ENCODE measurements at places on chromosomes 12 and 14. TPM values are rescaled to one million over a fixed set of nuclear protein-coding genes. Genes with fewer than 3 reads are reported as not detected.

DNA sequence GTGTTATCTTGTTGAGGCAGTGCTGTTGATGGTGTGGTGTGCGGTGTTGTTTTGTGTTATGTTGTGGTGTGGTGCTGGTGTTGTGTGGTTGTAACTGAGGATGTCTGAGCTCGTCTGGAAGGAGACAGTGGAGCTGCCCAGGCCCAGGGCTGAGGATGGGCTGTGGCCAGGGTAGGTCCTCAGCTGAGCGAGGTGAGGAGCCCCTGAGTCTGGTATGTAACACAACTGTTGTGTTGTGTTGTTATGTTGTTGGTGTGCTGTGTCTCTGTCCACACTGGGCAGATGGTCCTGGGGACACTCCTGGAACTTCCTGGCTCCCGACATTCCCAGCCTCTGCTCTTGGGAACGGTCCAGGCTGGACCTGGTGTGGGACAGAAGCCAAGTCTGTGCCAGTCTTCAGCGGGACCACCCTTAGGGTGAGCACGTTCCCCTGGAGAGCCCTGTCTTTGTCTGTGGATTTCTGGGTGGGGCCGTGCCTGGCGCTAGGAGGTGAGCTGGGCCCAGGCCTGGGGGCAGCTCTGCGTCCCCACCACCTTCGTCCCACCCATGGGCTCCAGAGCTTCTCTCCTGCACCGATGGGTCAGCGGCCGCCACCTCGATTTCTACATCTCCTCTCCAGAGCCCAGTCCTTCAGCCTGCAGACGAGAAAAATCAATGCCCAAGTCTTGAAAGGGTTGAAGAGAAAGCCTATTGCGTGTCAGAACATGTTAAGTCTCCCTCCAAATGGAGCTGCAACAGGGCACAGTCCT is 27.4 kb upstream of the SFSWAP start:
- DNase-seq, result no peak

DNA sequence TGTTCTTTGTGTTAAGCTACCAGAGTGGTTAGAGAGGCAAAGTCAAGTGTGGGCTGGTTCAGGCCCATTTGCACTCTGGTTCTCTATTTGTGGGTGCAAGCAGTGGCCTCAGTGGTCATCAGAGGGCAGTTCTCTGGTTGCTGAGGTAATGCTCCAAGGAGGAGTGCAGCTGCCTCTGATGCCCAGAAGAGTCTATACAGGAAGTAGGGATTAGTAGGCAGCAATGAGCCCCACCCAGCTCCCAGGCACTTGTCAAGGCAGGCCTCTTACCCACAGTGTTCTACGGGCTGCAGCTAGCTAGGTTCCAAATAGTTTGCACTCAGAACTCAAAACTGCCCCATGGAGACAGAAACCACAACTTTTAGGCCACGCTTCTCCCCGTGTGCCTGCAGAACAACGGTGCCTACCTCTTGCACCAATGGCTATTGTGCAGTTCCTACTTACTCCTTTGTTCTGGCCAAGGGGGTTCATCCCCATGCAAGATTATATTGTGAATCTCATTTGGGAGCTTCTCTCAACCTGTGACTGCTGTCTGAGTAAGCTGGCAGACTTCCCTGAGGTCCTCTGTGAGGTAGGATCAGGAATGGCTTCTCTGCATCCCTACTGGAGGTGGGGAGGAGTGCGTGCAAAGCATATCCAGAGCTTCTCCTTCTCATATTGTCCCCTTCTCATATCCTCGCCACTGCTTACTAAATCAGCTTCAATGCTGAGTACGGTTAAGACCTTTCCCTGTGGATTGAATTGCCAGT is 410.3 kb upstream of the LMO3 start:
- no peak for DNase-seq

Gene TMEM30B
- total RNA-seq, result 4.8 TPM

DNA sequence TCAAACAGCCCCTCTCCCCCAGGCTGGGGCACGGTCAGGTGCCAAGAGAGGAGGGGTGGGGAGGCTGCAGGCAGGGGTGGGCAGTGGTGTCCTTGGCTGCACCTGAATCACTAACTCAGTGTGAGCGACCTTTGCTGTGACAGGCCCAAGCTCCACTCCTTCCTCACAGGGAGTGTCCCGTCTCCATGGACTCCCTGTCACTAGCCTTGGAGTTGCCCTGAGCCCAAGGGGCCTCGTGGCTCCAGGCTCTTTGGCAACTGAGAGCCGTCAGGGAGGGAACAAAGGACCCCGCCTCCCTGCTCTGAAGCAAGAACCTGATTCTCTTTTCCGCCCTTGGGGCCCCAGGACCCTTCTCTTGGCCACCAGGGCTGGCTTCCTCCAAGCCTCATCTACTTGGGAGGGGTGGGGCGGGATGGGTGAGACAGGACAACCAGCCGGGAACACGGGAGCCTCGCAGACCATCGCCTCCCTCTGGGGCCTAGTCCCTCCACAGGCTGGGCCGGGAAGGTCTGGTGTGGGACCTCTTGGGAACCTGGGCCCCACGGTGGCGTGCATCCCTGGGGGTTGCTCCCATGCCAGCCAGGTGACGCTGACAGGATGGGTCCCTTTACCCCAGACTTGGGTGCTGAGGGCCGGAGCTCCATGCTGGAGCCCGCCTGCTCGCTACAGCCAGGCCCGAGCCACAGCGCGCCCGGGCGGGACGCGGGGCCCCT is 935 bp upstream of the ADSS1 start:
- DNase-seq, result no peak

DNA sequence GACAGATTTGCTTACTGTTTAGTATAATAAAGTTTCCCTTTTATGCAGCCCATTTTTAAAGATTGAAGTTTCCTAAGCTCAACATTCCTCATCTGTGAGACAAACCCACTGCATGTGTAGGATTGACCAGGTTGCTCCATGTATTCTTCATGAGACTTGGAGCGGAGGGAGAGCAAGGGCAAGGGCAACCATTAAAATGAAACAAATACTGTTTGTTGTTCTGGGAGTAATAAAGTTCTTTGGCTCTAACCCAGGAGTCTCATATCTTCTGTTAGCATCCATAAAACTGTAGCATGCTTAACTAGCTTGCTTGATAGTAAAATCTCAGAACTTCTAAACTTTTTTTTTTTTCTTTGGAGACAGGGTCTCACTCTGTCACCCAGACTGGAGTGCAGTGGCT is 74.2 kb downstream of the NTS start:
- no peak for DNase-seq

- no peak for DNase-seq
Observed at GRCh38 chr12:122909442-122910288, 13.7 kb upstream of the VPS37B start.

Gene CFL2
- total RNA-seq, result 54.7 TPM

- no peak for DNase-seq
Observed at GRCh38 chr14:56195704-56196103, 77.5 kb downstream of the PELI2 start.

GRCh38 chr12:69649529-69649928 is 38.8 kb upstream of the LRRC10 start:
- DNase-seq, result no peak

DNA sequence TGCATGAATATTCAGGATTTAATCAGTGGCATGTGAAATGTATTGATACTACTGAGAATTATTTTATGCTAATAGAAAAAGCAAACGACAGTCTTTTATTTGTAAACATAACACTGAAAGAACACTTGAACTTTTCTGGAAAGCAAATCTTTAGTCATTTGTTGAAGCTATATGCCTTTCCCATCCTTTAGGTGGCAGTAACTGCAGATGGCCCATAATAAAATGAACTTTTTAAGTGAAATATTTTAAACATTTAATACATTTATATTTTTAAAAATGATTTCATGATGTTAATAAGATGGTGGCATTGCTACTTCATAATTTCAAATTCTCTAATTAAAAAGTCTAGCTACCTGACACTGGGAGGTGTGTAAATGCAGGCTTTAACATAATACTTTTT is 13.9 kb upstream of the KRR1 start:
- DNase-seq, result no peak

- DNase-seq, result no peak
Observed at GRCh38 chr12:67302162-67302561, 33.0 kb downstream of the CAND1 start.

- DNase-seq, result no peak
Observed at GRCh38 chr14:100224229-100224866, 14.6 kb upstream of the YY1 start.

DNA sequence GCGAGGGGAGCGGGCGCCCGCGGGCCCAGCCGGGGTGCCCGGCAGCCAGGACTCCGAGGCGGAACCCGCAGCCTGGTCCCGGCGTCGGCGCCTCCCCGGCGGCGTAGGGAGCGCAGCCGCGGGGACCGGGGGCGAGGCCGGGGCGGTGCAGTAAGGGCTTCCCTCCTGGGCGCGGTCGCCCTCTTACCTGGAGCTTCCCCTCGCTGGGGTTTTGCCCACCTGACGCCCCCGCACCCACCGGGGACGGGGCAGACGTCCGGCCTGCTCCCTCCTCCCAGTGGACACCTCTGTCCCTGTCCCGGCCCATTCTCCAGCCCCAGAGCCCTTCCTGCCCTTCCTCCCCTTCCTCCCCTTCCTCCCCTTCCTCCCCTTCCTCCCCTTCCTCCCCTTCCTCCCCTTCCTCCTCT is 413 bp upstream of the TUBA1C start:
- no peak for DNase-seq

DNA sequence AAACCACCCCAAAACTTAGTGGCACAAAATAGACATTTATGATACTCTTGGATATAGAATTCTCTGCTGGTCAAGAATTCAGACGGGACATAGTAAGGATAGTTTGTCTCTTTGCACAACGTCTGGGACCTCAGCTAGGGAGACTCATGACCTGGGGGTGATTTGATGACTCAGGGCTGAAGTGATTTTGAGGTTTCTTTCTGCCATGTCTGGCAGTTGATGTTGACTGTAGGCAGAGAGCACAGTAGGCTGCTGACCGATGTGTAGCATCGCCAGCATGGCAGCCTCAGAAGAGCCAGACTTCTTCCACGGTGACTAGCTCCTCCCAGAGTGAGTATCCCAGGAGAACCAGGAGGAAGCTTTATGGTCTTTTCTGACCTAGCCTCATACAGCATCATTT is 88.9 kb upstream of the FRMD6 start:
- no peak for DNase-seq

Gene PDZRN4
- not detected for total RNA-seq

- no peak for DNase-seq
Observed at GRCh38 chr14:20818861-20819260, 16.2 kb upstream of the RNASE1 start.

DNA sequence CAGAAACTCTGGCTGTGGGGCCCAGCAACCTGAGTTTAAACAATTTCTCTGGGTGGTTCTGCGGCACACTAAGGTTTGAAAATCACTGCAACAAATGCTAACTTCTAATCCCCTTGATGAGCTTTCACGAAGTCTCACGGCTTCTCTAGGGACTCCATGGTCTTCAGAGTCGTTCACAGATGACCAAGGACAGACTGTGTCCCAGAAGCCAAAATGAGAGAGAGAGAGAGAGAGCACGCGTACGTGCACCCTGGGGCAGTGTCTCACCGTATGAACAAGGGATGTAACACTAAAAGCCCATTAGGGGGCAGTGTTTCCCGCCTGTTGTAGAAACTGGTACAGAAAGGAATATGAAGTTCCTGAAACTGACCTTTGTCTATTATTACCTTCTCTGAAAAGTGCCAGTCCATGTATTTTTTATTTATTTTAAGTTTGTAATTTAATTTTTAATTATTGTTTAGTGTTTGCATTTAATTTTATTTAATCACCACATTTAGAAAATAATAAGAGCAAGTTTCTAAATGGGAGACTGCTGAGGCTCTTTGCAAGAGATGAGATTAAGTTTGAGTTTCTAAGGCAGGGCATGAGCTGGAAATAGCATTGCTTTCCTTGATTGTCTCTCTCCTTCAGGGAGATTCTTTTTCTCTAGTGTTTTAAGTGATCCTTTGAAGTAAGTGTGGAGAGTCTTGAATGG is 3.4 kb downstream of the APOLD1 start:
- peak; percentile 43 for DNase-seq

DNA sequence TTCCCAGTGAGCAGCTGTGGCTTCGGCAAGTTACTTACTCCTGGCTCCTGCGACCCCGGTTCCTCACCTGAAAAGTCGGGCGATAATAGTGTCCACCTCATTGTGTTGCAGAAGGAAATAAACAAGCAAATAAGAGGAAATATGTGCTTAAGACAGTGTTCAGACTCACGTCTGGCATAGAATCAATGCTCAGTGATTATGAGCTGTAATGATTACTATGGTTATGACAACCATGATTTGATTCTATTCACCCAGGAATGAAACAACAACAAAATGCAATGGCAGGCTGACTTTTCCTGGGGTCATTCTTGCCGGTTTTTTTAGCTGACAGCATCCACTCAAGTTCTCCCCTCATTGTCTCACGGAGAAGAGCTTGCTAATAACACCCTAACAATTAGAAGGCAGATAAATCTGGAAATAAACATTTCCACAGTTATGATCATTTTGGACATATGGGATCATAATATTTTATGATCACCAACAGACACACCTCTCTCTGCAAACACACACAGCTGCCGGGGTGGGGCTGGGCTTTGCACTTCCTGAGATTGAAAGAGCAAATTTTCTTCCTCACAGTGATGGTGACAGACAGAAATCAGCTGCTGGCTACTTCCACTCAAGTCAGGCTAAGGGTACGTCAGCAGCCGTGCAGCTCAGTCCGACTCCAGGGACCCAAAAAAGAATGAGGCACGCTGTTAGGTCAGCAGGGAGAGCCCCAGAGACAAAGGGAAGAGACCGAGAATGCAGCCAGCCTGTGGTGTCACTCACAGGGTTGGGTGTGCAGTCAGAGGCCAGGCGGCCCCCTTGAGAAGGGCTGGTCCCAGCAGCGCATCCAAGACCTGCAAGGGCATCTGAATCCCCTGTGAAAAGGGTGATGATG is 158.0 kb downstream of the RIMBP2 start:
- no peak for DNase-seq

Gene GPR65
- total RNA-seq, result not detected

DNA sequence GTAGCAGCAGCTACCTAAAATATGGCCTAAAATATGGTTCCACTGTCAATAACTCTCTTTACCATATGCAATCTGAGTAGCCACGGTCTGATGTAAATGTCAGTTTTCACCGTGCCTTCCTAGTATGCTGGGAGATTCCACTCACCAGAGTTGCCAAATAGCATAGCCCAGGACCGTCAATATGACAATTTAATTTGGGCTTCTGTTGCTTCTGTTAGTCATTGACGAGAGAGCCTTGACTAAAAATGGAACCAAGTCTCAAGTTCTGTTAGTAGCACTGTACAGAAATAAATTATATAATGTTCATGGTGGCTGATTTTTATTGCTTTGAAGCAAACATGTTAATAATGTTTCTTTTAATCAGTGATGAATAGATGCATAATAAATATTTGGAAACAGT is 348.4 kb downstream of the BCAT1 start:
- DNase-seq, result no peak

DNA sequence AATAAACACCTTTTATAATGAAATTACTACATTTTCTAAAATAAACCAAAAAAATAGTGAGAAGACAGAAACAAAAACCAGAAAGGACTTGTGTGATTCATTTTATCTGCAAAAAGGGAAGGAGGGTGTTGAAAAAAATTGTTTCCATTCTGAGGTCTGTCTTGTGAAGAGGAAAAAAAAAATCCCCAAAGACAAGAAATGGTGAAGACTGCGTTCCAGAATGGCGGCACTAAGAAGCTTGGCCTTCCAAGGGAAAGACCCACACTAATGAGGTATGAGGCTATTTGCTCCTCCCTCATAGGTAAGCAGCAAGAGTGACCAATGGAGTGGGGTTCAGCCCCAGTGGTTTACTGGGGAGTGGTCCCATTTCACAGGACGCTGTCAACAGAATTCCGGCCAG is 35.0 kb downstream of the GNPTAB start:
- no peak for DNase-seq

All from epithelial cell of proximal tubule (primary cell).